Breast epithelium (tissue), 4 donors: ENCODE measurements at places on chromosomes 13 and 19. TPM values are rescaled to one million over a fixed set of nuclear protein-coding genes. Genes with fewer than 3 reads are reported as not detected.

GRCh38 chr13:102945886-102946285, 100.1 kb downstream of the ERCC5 start:
- no peak overlapping the region for H3K27ac ChIP-seq
- no peak overlapping the region for H3K4me3 ChIP-seq
- DNase-seq: no peak

DNA sequence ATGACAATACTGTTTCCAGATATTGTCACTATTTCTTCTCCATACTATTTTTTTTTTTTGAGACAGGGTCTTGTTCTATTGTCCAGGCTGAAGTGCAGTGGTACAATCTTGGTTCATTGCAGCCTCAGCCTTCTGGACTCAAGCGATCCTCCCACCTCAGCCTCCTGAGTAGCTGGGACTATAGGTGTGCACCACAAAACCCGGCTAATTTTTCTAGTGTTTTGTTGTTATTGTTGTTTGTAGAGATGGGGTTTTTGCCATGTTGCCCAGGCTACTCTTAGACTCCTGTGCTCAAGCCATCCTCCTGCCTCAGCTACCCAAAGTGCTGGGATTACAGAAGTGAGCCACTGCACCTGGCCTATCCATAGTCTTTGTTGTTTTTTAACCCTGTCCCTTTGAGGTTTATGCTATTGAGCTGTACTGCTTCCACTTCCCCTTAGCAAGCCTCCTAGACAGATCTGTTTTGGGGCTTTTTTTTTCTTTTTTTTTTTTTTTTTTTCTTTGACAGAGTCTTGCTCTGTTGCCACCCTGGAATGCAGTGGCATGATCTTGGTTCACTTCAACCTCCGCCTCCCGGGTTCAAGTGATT, 27.6 kb upstream of the MAP3K10 start:
- H3K4me3 ChIP-seq: no peak overlapping the region
- no peak for DNase-seq
- H3K4me1 ChIP-seq: no peaks in the 10 kb centered on the region

DNA sequence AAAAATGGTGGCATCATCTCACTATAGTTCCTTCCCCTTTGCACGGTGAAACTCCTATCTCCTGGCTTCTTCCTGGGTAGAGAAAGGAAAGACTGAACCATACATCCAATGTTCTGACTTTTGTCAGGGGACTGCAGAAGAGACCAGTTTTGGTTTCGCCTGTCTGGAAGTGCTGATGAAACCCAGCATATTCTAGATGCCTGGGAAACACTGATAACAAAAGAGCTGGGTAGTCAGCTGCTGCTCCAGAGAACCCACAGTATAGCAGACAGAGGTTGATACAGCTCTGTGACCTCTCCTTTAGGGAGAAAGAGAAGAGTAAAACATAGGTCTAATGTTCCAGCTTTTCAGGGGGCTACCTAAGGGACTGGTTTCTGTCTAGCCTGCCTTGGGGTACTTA, 695.3 kb downstream of the DIAPH3 start:
- no peak overlapping the region for H3K4me3 ChIP-seq
- no peaks in the 10 kb centered on the region for H3K36me3 ChIP-seq
- no peak for DNase-seq
- no peaks in the 10 kb centered on the region for H3K4me1 ChIP-seq

GRCh38 chr19:33419788-33420130, 46.2 kb downstream of the CEBPG start:
- H3K36me3 ChIP-seq: no peaks in the 10 kb centered on the region
- no peak overlapping the region for H3K27ac ChIP-seq
- DNase-seq: no peak
- H3K4me3 ChIP-seq: no peak overlapping the region
- H3K27me3 ChIP-seq: no peaks in the 10 kb centered on the region
- no peaks in the 10 kb centered on the region for H3K4me1 ChIP-seq

DNA sequence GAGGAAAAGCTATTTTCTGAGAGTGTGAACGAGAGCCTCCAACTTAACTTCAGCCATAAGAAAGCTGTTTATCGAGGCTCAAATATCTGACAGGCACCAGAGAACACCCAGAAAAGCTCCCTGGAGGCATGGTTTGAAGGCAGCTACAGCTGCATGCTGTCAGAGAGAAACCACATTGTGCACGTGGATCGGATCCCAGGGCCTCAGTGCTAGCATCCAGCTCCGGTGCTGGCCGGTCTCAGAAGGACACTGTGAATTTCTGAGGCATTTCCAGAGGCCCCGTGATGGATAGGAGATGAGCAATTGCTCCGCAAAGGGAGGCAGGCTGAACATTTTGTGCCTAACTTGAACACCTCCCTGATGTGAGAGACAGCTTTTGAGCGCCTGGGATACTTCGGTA, 315.7 kb downstream of the FGF9 start:
- no peaks in the 10 kb centered on the region for H3K27me3 ChIP-seq
- no peak overlapping the region for H3K4me3 ChIP-seq
- H3K4me1 ChIP-seq: no peaks in the 10 kb centered on the region
- no peak for DNase-seq
- H3K36me3 ChIP-seq: no peaks in the 10 kb centered on the region
- H3K27ac ChIP-seq: no peak overlapping the region

GRCh38 chr19:4980067-4980466, 11.2 kb downstream of the KDM4B start:
- peaks cover 22% of the 10 kb centered on the region for H3K4me1 ChIP-seq
- no peak overlapping the region for H3K4me3 ChIP-seq
- H3K36me3 ChIP-seq: no peaks in the 10 kb centered on the region
- no peaks in the 10 kb centered on the region for H3K27me3 ChIP-seq
- no peak for DNase-seq
- no peak overlapping the region for H3K27ac ChIP-seq

Gene CEACAM5
- not detected for total RNA-seq

Gene GJB2
- 0.88 TPM for total RNA-seq

Gene ELANE
- 5.0 TPM for total RNA-seq

Gene SIRT6
- 29.8 TPM for total RNA-seq

Gene PSMD8
- 218 TPM for total RNA-seq
